Endodermal cell (in vitro differentiated cells): ENCODE measurements at places on chromosomes 7 and 10. TPM values are rescaled to one million over a fixed set of nuclear protein-coding genes. Genes with fewer than 3 reads are reported as not detected.

- DNase-seq = no peak
- H3K4me1 ChIP-seq = no peaks in the 10 kb centered on the region
- no peak overlapping the region for H3K4me3 ChIP-seq
Observed at GRCh38 chr7:132179080-132179430, 397.2 kb downstream of the PLXNA4 start.

GRCh38 chr7:139999516-139999915 lies 63.2 kb downstream of the PARP12 start:
- H3K27ac ChIP-seq = no peak overlapping the region
- H3K4me3 ChIP-seq = no peak overlapping the region
- no peak for DNase-seq
- H3K27me3 ChIP-seq = no peaks in the 10 kb centered on the region
- H3K4me1 ChIP-seq = no peaks in the 10 kb centered on the region
- no peaks in the 10 kb centered on the region for H3K36me3 ChIP-seq

Gene C10orf105
- 0.13 and 0.27 TPM in 2 replicates for total RNA-seq

DNA sequence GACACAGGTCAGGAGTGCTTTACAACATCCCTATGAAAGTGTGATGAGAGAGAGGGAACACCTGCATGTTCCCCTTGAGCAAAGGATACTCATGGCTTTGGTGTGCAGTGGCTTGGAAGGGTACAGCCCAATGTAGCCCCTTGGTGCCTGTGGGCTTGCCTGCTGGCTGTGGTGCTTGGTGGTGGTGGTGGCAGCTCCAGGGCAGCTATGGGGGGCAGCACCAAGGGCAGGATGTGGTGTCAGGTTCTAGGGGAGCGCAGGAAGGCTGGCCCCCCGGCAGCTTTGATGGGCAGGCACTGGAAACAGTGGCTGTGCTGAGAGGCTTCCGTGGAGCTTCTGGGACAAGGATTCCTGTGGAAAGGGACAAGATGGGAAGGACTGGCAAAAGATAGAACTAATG lies 464.0 kb upstream of the ZMIZ1 start:
- no peaks in the 10 kb centered on the region for H3K4me1 ChIP-seq
- H3K36me3 ChIP-seq = no peaks in the 10 kb centered on the region
- peak; percentile 31 for DNase-seq
- H3K27me3 ChIP-seq = peaks cover 16% of the 10 kb centered on the region

DNA sequence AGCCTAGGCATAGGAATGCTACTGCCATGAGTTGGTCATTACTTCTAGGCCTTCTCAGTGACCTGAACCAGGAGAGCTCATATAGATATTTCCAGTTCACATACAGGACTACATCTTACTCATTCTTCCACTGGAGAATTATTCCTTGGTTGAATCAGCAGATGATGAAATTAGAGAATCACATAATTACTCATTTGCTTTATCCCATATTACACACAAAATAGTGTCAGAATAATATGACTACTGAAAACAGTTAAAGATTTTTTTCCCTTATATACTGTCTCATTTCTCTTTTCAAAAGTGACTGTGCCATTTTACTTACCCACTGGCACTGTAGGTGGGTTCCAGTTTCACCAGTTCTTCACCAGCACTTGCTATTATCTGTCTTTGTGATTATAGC lies 18.5 kb downstream of the BMS1 start:
- no peak overlapping the region for H3K4me3 ChIP-seq
- H3K27ac ChIP-seq = no peak overlapping the region
- peaks cover 93% of the 10 kb centered on the region for H3K36me3 ChIP-seq
- DNase-seq = no peak

DNA sequence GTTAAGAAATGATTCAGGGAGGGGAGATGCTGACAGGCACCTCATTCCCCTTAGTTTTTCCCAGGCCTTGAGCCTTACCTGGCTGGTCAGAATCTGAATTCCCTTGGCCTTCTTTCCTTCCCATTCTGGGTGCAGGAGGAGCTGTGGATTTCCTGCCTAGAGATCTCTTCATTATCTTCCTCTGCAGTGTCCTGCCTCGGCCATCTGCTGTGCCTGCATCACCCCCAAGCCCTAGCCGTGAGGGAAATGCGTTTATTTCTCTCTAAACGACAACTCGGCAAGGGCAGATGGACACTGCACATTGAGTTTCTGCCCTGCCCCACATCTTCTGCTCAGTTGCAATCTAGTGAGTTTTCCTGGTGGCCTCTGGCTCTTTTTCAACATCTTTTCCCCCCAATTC lies 26.7 kb downstream of the ZCWPW1 start:
- DNase-seq = no peak
- H3K27me3 ChIP-seq = no peaks in the 10 kb centered on the region
- H3K4me3 ChIP-seq = no peak overlapping the region
- no peak overlapping the region for H3K27ac ChIP-seq
- no peaks in the 10 kb centered on the region for H3K4me1 ChIP-seq

DNA sequence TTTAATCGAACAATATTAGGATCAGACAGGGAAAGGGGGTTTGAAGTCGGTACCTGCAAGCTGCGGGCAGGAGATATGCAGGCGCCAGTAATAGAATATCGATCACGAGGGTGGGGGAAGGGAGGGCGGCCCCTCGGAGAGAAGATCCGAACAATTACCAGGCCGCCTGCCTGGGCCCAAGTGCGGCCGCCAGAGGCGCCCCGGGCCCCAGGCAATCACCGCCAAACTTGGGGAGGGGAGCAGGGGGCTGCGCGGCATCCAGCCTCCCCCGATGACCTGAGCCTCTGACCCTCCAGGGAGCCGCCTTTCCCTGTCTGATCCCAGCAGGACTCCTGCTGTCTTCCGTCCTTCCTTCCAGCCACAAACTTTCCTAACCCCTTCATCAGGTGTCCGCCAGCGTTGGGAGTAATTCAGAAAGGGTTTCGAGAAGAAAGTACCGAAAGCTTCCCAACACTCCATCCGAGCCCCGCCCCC lies 1.1 kb downstream of the NKX1-2 start:
- peaks cover 61% of the 10 kb centered on the region for H3K27me3 ChIP-seq
- DNase-seq = peak; percentile 77
- no peak overlapping the region for H3K27ac ChIP-seq
- H3K36me3 ChIP-seq = no peaks in the 10 kb centered on the region
- H3K4me3 ChIP-seq = peak overlapping the region; percentile 75
- H3K4me1 ChIP-seq = peaks cover 10% of the 10 kb centered on the region

- H3K36me3 ChIP-seq = no peaks in the 10 kb centered on the region
- no peaks in the 10 kb centered on the region for H3K4me1 ChIP-seq
- H3K4me3 ChIP-seq = no peak overlapping the region
Observed at GRCh38 chr7:140484951-140485499, 5.7 kb upstream of the MKRN1 start.

- H3K4me3 ChIP-seq = no peak overlapping the region
- no peak for DNase-seq
- H3K27ac ChIP-seq = no peak overlapping the region
- no peaks in the 10 kb centered on the region for H3K4me1 ChIP-seq
- no peaks in the 10 kb centered on the region for H3K27me3 ChIP-seq
- no peaks in the 10 kb centered on the region for H3K36me3 ChIP-seq
Observed at GRCh38 chr7:79339208-79339925, 114.1 kb downstream of the MAGI2 start.

GRCh38 chr10:116115036-116115641 lies 157.9 kb downstream of the GFRA1 start:
- H3K4me1 ChIP-seq = no peaks in the 10 kb centered on the region
- no peak overlapping the region for H3K4me3 ChIP-seq
- H3K27me3 ChIP-seq = no peaks in the 10 kb centered on the region

GRCh38 chr7:150823043-150823442 lies 22.5 kb downstream of the TMEM176A start:
- no peak for DNase-seq
- no peak overlapping the region for H3K27ac ChIP-seq
- no peaks in the 10 kb centered on the region for H3K36me3 ChIP-seq

DNA sequence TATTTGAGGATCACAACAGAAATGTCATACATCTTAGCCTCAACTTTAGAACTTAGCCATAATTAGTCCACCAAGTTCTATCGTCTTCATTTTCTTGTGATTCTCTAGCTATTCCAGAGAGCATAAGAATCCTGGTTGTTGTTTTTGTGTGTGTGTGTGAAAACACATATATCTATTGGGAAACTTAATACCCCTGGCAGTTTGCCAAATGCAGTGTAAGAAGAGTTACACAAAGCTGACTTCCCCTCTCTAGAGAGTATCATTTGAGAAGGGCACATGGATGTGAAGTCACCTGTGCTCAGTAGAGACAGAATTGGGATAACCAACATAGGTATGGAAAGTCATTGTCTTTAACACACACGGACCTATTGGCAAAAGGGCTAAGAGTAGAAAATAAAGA lies 19.3 kb downstream of the FOXI2 start:
- no peaks in the 10 kb centered on the region for H3K36me3 ChIP-seq
- no peaks in the 10 kb centered on the region for H3K4me1 ChIP-seq
- DNase-seq = no peak

Gene CHAT
- total RNA-seq = not detected in 3 replicates

DNA sequence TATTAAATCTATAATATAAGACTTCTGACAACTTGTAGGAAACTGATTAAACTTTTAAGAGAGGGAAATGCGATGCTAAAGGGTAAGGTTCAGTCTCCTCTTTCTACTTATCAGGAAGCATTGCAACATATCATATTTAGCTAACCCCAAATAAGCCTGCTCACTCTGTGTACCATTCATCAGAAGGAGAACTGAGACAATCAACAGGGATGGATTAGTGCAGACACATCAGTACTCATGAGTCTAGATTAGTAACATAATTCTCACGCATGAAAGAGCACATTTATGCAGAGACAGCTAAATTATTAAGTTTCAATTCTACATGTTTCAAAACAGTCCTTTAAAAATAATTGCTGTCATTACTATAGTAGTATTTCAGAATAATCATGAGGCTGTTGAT lies 354.2 kb upstream of the ZWINT start:
- no peaks in the 10 kb centered on the region for H3K27me3 ChIP-seq
- DNase-seq = no peak
- H3K36me3 ChIP-seq = no peaks in the 10 kb centered on the region
- no peaks in the 10 kb centered on the region for H3K4me1 ChIP-seq

DNA sequence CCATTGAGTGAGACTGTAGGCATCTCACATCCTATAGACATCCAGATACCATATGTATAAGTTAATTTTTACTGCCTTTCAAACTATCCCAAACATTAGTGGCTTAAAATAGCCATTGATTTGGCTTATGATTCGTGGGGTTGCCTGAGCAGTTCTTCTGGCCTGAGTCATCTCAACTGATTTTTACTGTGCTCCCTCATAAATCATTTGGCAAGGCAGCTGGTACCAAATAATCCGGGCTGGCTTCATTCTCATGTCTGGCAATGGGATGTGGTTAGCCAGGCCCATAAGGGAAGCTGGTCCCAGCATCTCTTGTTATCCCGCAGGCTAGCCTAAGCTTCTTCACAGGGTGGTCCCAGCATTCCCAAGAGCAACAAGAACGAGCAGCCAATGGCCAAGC lies 6.7 kb upstream of the LRGUK start:
- H3K4me3 ChIP-seq = no peak overlapping the region
- H3K4me1 ChIP-seq = no peaks in the 10 kb centered on the region
- no peaks in the 10 kb centered on the region for H3K36me3 ChIP-seq
- no peak overlapping the region for H3K27ac ChIP-seq
- peaks cover 6% of the 10 kb centered on the region for H3K27me3 ChIP-seq

DNA sequence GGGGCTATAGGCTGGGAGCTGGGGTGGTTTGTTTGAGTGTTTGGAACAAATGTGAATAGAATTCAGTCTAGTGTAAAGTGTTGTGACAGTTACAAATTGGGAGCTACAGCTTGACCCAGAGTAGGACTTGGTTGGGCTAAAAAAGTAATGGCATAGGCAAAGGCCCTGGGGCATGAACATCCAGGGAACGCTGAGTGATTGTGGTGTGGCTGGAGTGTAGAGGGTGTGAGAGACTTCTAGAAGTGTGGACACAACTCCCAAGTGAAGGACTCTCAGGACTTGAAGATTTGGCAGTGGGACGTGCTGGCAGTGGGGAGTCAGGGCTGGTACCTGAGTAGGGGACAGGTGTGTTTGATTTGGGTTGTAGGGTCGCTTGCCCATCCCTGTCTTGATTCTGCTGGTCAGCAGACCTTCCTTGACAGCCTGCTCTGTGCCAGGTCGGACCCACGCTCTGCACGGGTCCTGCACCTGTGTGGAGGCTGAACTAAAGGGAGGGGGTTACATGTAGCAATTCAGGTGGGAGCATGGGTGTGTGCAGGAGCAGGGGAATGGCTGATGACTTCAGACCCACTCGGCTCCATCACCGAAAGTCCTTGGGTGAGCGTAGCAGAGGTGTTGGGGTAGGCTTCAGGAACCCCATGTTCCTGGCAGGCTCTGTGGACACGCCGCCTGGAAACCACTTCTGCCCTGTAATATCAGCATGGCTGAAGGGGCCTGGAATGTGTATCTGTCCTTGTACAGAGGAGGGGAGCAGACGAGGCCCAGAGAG lies 43.3 kb downstream of the ZMIZ1 start:
- H3K27me3 ChIP-seq = no peaks in the 10 kb centered on the region
- H3K4me1 ChIP-seq = peaks cover 18% of the 10 kb centered on the region
- no peak overlapping the region for H3K4me3 ChIP-seq
- peaks cover 7% of the 10 kb centered on the region for H3K36me3 ChIP-seq
- H3K27ac ChIP-seq = peak overlapping the region; percentile 66
- DNase-seq = no peak
